Mammary epithelial cell (primary cell): ENCODE measurements at places on chromosomes 2 and 18.

GRCh38 chr2:36088716-36089328, 266.8 kb upstream of the CRIM1 start:
- DNase-seq: no peak

GRCh38 chr2:196590286-196590685, 49.2 kb upstream of the CCDC150 start:
- DNase-seq: no peak

GRCh38 chr2:206336861-206337260, 62.4 kb downstream of the ZDBF2 start:
- DNase-seq: no peak

DNA sequence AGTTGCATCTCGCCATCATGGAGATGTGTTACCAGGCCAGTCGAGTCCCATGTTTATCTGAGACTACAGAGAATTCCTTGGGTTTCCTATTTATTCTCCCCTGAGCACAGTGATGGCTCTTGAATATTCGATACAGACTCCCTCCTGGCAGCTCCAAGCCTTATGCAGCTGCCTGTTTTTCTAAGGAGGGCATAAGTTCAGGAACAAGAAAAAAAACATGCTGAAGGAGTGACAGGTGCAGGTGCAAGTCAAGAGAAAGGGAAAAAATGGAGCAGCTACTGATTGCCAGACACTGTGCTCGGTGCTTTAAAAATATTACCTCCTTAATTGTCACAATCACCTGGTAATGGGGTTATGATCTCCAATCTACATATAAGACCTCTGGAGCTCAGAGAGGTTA, 177.2 kb upstream of the DPP10 start:
- DNase-seq: no peak

GRCh38 chr2:177753682-177754491, 318.7 kb downstream of the PDE11A start:
- peak; percentile 20 for DNase-seq

- peak; percentile 72 for DNase-seq
These were observed 20.4 kb upstream of the FEZ2 start for GRCh38 chr2:36618381-36618780.

GRCh38 chr2:217878915-217879590, 123.7 kb downstream of the TNS1 start:
- no peak for DNase-seq

DNA sequence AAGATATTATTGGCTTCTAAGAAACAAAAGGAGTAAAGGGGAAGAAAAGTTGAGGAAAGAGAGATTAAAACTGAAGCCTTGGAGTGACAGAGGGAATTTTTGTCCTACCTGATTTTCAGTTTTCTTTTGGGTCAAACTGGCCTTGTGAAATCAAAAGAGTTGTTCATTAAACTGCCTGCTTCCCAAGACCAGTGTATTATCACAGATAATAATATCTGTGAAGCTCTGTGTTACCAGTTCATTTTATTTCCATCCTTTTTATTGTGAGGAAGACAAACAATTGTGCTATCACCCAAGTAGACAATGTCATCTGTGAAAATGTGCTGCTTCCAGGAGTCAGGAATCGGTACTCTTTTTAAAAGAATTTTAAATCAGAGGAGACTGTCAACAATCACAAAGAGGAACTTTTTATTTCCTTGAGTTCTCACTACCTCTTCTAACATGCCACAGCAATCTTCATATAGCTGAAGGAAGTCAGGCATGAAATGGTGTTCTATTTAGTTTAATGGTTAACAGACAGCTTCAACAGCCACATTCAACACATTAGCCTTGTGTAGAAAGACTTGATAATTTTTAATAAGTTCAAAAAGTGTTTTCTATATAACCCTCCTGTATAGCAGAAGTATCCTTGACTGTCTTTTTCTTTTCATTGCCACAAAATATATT, 554.8 kb downstream of the PIK3C3 start:
- DNase-seq: no peak

- no peak for DNase-seq
These were observed 171.3 kb downstream of the DLGAP1 start for GRCh38 chr18:4283746-4284291.

- DNase-seq: no peak
These were observed 110.6 kb upstream of the DLX2 start for GRCh38 chr2:172213116-172213860.

DNA sequence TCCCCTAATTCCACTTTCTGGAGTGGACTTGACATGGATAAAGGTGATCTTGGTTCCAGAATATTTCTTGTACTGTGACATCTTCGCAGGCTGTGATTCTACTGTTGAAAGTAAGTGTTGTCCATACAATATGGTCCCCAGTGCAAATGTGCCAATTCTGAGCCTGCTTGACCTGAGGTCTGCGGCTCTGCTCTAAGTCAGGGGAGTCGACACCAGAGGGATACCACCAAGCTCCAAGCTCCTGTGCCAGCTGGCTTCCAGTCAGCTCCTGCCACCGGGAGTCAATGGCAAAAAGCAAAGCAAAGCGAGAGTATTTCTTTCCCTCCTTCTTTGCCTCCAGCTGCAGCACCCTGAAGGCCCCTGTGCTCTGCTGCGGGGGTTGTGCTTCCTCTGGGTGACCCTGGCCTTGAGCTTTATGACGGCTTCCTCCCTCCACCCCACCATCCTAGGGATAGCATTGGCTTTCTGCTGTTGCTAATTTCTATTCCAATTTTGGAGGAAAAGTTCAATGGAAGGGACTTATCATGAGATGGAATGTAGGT, 50.4 kb downstream of the SLC35F5 start:
- DNase-seq: no peak

DNA sequence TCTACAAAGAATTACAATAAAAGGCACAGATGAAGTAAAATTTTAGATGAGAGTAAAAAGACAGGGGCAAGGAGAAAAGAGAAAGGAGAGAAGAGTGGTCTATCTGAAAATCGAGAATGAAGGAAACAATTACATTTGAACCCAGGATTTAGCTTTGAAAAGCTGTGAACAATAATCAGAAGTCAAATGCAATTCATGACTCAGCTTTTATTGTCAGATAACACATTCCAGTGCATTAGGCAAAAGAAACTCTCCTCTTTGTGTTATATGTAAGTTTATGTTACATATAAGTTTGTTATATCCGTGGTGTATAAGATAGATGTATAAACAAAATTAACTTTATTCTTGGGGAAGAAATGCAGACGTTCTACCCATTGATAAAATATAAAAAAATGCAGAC, 284.5 kb downstream of the GBX2 start:
- no peak for DNase-seq

GRCh38 chr2:142989273-142990204, 112.1 kb downstream of the KYNU start:
- peak; percentile 7 for DNase-seq

DNA sequence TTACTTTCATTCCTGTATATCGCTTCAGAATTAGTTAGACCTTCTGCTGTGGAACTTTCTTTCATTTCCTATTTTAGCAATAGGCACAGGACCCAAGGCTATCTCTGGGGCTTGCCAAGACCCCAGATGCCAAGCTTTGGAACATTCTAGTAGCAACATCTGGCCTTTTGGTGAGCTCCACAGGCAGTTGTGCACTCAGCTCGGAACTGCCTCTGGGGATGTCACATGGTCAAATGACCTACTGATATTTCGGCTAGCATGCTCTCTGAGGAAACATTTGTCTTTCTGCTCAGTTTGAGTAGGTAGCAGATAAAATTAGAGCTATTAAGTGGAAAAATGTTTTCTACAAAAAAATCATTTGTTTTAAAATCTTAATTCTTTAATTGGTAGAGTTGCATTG, 76.6 kb upstream of the ITGA4 start:
- no peak for DNase-seq

DNA sequence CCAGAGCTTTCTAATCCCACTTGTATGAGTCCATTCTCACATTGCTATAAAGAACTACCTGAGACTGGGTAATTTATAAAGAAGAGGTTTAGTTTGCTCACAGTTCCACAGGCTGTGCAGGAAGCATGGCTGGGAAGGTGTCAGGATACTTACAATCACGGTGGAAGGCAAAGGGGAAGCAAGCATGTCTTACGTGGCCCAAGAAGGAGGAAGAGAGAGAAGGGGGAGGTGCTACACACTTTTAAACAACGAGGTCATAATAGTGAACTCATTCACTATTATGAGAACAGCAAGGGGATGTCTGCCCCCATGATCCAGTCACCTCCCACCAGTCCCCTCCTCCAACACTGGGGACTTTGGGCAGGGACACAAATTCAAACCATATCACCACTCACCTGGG, 67.8 kb downstream of the TTC32 start:
- DNase-seq: no peak

DNA sequence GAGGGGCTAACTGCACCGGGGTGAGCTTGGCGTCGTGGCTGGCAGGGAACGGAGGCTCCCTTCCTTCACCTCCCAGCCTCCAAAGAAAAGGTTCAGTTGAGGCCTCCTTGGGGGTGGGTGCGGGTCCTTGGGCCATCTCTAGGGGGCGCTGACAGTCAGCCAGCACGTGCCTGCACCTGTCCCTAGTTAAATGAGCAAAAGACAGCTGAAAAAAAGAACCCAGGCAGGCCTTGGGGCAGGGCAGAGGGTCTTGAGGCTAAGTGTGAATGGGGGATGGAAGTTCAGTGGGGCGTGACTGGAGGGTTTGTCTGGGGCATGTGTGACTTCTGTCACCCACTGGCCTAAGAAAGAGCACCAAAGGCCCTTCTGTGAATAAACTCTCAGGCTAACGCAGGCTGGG, 56.4 kb downstream of the ZFP36L2 start:
- DNase-seq: no peak

- DNase-seq: no peak
These were observed 17.7 kb upstream of the NFE2L2 start for GRCh38 chr2:177282181-177282641.

DNA sequence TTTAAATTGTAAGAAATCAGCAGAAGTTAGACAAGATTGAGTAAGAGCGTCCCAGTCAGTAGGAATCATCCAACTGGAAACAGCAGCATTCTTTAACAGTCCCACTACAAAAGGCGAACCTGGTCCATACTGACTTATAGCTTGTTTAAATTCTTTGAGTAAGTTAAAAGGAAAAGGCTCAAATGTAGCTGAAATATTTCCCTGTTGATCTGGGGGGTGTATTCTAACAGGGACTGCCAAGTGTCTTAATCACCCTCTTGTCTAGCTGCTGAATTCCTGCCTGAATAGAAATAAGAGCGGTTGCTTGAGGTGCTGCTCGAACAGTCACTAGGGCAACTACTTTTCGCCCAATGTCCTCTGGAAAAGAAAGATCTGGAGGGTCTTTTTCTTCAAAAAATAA, 56.4 kb upstream of the FMNL2 start:
- no peak for DNase-seq

DNA sequence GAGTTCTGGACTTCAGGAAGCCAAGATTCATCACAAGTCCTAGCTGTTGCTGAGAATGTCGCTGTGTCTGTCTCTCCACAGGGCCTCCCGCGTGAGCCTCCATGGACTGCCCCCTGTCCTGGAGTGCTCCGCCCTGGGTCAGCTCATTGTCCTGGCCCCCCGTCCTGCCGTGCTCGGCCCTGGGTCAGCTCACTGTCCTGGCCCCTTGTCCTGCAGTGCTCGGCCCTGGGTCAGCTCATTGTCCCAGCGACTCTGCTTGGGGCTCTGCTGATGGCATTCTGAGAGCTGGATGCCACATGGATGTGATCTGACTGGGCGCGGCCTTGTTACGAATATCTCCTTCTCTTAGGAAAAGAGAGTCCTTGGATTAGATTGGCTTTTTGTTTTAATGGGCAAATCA, 78.5 kb downstream of the EIPR1 start:
- no peak for DNase-seq
